Stimulated activated CD8-positive, alpha-beta memory T cell treated with anti-CD3 and anti-CD28 coated beads, Interleukin-15, amount 100 ng/mL, for 24 hours (primary cell): ENCODE measurements at places on chromosomes 3 and 15.

DNA sequence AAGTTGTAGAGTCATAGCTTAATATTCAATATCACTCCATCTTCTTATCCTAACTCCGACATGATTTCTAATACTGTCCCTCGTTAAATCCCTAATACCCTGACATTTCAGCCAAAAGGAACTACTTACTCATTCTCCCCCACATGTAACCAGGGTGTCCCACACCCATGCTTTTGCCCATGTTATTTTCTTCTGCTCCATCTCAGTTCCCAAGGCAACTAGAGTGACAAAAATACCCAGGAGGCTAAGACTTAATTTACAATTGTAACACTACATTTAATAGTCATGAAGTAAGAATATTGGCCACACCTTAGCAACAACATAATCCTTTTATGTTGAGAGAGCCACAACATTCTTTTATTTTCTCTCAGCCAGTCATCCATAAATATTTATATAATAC lies 248.5 kb upstream of the TGFBR2 start:
- DNase-seq: no peak

- DNase-seq: no peak
These were observed 436.9 kb upstream of the ZNF717 start for GRCh38 chr3:76222201-76222600.

GRCh38 chr3:9715764-9716437 lies 12.3 kb downstream of the CPNE9 start:
- no peak for DNase-seq

DNA sequence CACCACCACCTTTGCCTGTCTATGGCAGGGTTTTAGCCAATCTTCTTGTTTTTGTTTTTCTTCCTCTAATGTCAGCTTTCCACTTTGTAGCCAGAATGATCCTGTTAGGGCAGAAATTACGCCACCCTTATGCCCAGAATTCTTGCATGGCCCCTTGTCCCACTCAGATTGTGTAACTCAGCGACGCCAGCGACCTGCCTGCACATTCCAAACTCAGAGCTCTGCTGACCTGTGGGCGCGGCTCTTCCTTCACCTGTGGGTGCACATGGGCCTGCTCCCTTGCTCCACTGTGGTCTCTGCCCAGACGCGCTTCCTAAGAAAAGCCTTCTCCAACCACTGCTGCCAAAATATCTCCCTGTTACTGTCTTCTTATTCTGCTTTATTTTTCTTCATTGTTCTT lies 45.0 kb downstream of the MED12L start:
- DNase-seq: no peak
